Activated T-helper 1 cell treated with anti-CD3 and anti-CD28 coated beads, Interleukin-12 subunit alpha, Interleukin-12 subunit beta, Interleukin-2, Interleukin-4 antibody, amounts not matched to agents 30 ng/mL and 10 ng/mL and 1 ng/mL, durations not matched to agents 14 hours and 24 hours and 36 hours (primary cell): ENCODE measurements at places on chromosomes 11 and 22. TPM values are rescaled to one million over a fixed set of nuclear protein-coding genes. Genes with fewer than 3 reads are reported as not detected.

The MAJIN gene
- not detected in 2 replicates for total RNA-seq

The UBQLNL gene
- 0.18 TPM in 1 of 2 replicates, not detected in the other for total RNA-seq

The PTGDR2 gene
- total RNA-seq: 0.10 TPM in 2 replicates

The CDC42EP1 gene
- total RNA-seq: 1.1 and 1.5 TPM in 2 replicates

The CCDC83 gene
- total RNA-seq: not detected in 2 replicates

The CD248 gene
- total RNA-seq: 0.10 TPM in 1 of 2 replicates, not detected in the other

The MFNG gene
- 213 and 214 TPM in 2 replicates for total RNA-seq

The LSP1 gene
- 257 and 262 TPM in 2 replicates for total RNA-seq

The BLID gene
- not detected in 2 replicates for total RNA-seq

The ZNF202 gene
- 26.6 and 27.5 TPM in 2 replicates for total RNA-seq

The ALX4 gene
- not detected in 2 replicates for total RNA-seq

The OR51B2 gene
- total RNA-seq: not detected in 2 replicates

The KRTAP5-9 gene
- total RNA-seq: not detected in 2 replicates

The RFPL2 gene
- 0.26 and 0.42 TPM in 2 replicates for total RNA-seq

The ALG8 gene
- total RNA-seq: 57.9 and 74.2 TPM in 2 replicates

The CHRDL2 gene
- not detected in 2 replicates for total RNA-seq

The RFPL3 gene
- not detected in 2 replicates for total RNA-seq

The RAB39A gene
- total RNA-seq: not detected in 2 replicates

The GLYATL1 gene
- not detected in 2 replicates for total RNA-seq

The PLAAT5 gene
- not detected in 2 replicates for total RNA-seq

The OR52E8 gene
- not detected in 2 replicates for total RNA-seq

The OR51F1 gene
- total RNA-seq: not detected in 2 replicates

The MYH9 gene
- total RNA-seq: 618 and 639 TPM in 2 replicates

The CHKA gene
- total RNA-seq: 13.2 and 13.7 TPM in 2 replicates

The CFAP300 gene
- total RNA-seq: not detected in 2 replicates

The YAP1 gene
- total RNA-seq: 0.10 TPM in 2 replicates

The DBX1 gene
- total RNA-seq: not detected in 2 replicates

The SLC7A4 gene
- total RNA-seq: not detected in 2 replicates

The CYTH4 gene
- 49.5 and 57.1 TPM in 2 replicates for total RNA-seq

The KDM4E gene
- total RNA-seq: not detected in 2 replicates

The OR51E2 gene
- not detected in 2 replicates for total RNA-seq

The DNAL4 gene
- total RNA-seq: 5.0 TPM in 2 replicates

The F2 gene
- not detected in 2 replicates for total RNA-seq
